ENCODE measurements at places on chromosomes 12 and 14.
A peak's percentile ranks its signal among the peaks of the same experiment; 100 is the strongest.

- no peak for DNase-seq
Measured at GRCh38 chr12:6031001-6031400, 85.9 kb upstream of the ANO2 start.

DNA sequence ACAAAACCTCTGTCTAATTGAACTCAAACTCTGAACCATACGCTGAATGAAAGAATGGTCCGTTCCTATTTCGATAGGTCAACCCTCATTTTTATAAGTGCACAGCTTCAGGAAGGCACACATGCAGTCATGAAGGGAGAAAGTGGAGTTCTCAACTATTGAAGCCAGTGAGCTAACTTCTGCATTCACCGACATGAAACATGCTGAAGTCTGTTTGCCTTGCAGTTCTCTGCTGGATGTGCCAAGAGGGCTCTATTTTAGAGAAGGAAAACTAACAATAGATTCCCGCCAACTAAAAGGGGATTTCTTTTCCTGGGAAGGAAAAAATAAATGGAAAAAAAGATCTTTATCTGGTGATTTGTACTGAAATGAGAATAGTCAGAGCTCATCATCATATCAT lies 191.0 kb upstream of the PLEKHG7 start:
- DNase-seq = no peak

DNA sequence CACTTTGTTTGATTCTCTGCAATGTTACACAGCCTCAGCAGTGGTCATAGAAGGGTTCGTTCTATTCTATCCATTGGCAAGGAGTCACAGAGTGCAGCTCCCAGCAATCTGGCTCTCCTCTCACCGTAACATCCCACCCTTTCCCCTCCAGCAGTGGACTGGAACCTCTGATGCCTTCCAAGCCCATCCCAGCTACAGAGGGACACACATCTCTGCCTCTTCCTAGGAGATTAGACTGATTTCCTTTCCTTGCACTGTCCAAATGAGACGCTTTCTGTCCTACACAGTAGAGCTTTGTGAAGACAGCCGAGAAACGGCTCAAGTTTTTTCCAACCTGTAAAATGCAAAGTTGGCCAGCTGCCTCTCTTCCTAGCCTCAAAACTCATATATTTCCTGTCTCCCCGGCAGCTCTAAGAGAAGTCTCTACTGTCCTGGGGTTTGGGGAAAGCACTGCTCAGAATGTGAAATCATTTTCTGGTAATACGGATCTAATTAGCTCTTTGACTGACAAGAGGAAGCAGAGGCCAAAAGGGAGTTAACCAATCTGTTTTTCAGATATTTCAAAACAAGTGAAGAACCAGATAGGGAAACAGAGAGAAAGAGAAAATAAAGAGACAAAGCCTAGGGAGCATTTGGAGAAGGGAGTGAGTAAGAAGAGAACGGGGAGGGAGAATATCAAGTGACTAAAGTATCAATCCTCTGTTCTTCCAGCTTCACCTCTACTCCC lies 516 bp downstream of the NINJ2 start:
- no peak for DNase-seq

GRCh38 chr12:57243521-57244311 lies 7.3 kb downstream of the STAC3 start:
- DNase-seq = peak; percentile 23

DNA sequence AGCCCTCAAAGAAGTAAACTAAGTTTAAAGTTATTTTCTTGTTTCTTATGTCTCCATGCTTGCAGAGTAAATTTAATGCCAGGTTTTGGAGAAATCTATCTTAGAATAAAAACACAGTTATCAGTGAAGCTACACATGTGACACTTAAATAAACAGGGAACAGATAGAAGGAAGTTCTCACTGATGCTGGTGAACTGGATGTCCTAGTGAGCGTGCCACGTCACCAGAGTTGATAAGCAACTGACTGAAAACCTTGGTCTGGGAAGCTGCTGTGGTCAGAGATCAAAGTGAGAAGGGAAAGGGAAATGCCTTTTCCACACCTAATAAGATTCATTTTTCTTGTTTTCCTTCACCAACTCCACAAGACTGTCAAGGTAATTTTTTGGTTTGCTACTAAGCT lies 74.8 kb upstream of the PCED1B start:
- no peak for DNase-seq

DNA sequence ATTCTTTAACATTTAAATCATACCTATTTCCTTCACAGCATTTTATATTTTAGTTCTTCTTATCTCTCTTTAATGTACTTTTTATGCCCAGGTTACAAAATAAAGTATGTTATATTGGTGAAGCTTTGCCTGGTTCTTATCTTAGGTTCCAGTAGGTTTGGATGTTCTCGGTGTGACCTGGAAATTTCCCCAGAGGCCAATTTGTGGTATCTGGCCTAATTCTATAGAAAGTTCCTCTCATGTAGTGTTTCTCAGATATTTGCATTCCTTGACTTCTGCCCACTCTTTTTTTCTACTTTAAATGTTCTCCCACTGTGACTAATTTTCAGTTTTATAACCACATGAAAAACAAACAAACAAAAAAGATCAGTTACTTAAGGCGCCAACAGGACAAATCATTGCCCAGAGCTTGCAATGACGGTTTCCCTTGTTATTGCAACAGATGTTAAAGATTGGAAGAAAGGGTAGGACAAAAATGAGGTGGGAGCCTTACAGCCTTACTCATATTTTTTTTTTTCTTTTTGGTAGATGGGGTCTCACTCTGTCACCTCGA lies 41.2 kb upstream of the PPM1H start:
- no peak for DNase-seq
